Left lobe of liver (tissue), 2 donors: ENCODE measurements at places on chromosomes 2 and 18.

- DNase-seq = no peak
Measured at GRCh38 chr2:105872142-105872728, 127.5 kb downstream of the NCK2 start.

DNA sequence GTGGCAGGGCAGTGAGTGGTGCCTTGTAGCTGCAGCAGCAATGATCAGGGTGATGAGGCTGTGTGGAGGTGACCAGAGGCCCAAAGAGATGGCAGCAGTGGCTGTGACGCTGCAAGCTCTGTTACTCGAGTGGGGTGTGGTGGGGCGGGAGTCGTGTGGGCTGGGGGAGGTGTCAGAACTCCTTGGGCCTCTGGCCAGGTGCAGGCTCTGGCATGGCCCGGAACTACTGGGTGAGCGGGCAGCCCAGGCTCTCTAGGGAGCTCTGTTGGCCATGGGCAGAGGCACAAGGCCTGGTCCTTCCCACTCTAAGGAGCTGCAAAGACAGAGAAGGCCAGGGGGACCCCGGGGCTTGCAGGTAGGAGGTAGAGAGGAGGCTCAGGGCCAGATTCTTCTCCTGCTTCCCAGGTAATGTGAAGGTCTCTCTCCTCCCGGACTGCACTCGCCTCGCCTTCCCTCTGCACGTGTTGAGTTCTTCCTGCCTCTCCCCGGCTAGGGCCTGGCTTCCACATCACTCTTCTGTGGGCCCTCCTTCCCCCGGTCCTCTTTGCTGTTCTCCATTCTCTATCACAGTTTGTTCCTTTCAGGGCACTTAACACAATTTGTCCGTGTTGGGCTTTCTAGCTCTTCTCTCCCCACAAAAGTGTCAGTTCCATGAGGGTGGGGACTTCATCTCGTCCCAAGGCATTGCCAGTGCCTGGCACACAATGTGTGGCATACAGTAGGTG lies 114.8 kb downstream of the MCFD2 start:
- peak; percentile 37 for DNase-seq

DNA sequence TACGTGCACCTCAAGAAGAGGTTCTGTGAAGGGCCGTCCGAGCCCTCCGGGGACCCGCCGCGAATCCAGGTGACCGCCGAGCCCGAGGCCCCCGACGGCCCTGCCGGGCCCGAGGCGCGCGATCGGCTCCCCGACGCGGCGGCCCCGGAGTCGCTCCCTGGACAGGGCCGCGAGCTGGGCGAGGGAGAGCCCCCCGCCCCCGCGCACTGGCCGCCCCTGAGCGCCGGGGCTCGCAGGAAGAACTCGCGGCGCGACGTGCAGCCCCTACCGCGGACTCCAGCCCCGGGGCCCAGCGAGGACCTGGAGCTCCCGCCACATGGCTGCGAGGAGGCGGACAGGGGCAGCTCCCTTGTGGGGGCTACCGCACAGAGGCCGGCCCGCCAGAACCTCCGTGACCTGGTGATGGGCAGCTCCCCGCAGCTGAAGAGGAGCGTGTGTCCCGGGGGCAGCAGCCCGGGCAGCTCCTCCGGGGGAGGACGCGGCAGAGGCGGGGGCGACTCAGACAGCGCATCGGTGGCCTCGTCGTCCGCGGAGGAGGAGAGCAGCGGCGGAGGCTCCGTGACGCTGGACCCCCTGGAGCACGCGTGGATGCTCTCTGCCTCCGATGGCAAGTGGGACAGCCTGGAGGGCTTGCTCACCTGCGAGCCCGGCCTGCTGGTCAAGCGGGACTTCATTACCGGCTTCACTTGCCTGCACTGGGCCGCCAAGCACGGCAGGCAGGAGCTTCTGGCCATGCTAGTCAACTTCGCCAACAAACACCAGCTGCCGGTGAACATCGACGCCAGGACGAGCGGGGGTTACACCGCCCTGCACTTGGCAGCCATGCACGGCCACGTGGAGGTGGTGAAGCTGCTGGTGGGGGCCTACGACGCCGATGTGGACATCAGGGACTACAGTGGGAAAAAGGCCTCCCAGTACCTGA lies 812 bp downstream of the SOWAHC start:
- DNase-seq = peak; percentile 68

GRCh38 chr18:63409301-63409700 lies 13.0 kb downstream of the VPS4B start:
- DNase-seq = no peak

DNA sequence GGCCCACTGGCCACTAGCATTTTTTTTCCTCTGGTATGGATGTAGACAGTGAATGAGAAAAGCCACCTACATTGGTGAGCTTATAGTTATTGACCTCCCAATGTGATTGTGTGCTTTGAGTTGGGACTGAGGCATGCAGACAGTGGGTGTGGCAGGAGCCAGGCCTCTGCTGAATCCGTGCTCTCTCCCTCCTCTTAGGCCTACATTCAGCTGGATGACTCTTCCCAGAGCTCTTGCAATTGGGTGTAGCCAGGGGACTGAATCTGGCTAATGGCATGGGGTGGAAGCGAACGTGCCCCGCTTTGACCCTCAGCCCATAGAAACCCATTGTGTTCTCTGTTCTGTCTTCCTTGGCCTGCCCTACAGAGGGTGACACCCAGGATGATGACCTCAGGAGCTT lies 698.3 kb upstream of the HS6ST1 start:
- no peak for DNase-seq

- DNase-seq = no peak
Measured at GRCh38 chr2:201344663-201345366, 12.3 kb downstream of the FLACC1 start.

- peak; percentile 36 for DNase-seq
Measured at GRCh38 chr2:237723602-237724001, 75.0 kb upstream of the RBM44 start.

GRCh38 chr2:129923265-129924091 lies 56.0 kb upstream of the RAB6C start:
- DNase-seq = no peak

DNA sequence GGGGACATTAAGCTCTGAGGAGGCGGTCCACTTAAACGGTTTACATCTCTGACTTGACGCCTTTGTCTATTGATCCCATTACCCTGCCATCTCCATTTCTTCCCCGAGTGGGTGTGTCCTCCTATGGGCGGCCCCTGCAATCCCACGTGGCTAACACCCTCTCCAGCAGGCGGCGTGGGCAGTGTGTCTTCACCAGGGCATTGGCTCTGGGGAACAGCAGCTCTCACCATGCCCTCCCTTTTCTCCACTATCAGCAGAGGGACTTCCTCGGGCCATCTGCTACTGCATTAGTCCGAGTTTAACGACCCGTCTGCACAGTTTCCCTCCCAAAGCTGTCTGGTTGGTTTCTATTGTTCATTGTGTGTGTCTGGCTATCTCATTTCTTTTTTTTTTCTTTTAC lies 511.9 kb upstream of the NRP2 start:
- no peak for DNase-seq

DNA sequence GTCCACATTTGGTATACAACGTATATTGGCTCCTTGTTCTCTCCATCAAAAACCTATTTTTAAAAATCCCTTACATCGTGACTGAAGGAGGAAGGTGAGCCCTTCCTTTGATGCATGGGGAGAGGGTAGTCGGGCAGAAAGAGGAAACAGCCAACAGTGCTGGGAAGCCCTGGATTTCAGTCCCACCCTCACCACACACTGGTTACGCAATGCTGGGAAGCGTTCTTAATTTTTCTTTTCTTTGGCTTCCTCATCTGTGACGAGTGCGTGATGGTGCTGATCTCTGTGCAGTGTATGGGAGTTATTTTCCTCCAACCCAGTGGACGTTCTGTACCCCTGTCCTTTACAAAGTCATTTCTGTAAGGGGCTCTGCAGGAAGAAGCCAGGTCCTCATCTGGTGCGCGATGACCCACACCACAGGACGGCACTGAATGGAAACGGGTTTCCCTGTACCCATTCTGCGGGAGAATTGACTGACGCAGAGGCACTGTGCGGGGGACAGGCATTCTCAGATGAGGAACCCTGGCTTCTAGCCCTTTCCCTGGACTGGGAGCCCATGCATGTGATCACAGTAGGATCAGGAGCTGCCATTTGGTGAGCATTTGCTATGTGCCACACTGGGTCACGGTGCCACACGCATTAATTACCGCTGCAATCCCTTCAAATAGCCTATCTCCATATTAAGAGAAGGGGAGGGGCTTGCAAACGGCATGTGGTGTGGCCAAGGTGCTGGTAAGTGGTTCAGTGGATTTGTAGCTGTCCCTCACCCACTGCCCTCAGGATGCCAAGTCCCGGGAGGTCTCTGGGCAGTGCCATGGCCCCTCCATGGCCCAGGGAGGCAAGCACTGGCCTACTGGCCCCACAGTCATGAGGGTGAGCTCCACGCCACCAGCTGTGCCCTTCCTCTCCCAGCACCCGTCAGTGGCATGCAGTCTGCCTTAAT lies 4.3 kb downstream of the COLEC11 start:
- DNase-seq = peak; percentile 37

DNA sequence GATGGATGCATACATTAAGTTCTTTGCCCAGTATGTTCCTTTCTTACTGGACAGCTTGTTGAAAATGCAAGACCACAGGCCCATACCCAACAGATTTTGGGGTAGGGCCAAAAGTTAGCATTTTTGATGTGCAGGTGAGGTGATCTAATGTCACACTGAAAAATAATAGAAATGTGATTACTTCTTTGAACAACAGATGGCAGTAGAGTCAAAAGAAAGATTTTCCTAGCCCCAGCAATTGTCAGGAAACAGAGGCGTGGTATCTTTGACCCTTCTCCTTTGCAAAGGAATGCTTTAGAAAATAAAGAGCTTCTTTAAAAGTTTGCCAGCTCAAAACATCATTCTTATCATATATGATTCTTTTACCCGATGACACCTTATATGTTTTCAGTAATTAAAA lies 343.6 kb upstream of the SYT4 start:
- DNase-seq = no peak

DNA sequence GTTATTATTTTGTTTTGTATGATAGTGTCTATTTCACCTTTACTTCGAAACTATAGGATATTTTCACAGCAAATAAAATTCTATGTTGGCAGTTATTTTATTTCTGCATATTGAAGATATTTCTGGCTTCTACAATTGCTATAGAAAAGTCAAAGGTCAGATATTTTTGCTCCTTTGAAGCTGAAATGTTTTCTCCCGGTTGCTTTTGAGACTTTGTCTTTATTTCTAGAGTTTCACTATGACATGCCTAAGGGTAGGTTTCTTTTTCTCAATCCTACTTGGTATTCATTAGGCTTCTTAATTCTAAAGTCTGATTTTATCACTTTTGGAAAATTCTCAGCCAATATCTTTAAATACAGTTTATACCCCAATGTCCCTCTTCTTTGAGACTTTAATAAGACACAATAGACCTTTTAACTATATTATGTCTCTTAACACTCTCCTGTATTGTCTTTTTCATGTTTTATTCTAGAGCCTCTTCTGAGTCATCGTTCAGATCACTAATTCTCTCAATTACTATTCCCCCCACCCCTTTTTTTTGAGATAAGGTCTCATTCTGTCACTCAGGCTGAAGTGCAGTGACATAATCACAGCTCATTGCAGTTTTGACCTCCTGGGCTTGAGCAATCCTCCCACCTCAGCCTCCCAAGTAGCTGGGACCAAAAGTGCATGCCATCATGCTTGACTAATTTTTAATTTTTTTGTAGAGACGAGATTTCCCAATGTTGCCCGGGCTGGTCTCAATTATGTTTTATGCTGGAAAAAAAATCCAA lies 50.5 kb downstream of the USP37 start:
- DNase-seq = no peak

GRCh38 chr18:6362559-6363129 lies 52.1 kb downstream of the L3MBTL4 start:
- no peak for DNase-seq

- DNase-seq = no peak
Measured at GRCh38 chr2:203261326-203262159, 22.7 kb downstream of the CYP20A1 start.
